ENCODE measurements at places on chromosomes 2 and 18. TPM values are rescaled to one million over a fixed set of nuclear protein-coding genes. Genes with fewer than 3 reads are reported as not detected.

DNA sequence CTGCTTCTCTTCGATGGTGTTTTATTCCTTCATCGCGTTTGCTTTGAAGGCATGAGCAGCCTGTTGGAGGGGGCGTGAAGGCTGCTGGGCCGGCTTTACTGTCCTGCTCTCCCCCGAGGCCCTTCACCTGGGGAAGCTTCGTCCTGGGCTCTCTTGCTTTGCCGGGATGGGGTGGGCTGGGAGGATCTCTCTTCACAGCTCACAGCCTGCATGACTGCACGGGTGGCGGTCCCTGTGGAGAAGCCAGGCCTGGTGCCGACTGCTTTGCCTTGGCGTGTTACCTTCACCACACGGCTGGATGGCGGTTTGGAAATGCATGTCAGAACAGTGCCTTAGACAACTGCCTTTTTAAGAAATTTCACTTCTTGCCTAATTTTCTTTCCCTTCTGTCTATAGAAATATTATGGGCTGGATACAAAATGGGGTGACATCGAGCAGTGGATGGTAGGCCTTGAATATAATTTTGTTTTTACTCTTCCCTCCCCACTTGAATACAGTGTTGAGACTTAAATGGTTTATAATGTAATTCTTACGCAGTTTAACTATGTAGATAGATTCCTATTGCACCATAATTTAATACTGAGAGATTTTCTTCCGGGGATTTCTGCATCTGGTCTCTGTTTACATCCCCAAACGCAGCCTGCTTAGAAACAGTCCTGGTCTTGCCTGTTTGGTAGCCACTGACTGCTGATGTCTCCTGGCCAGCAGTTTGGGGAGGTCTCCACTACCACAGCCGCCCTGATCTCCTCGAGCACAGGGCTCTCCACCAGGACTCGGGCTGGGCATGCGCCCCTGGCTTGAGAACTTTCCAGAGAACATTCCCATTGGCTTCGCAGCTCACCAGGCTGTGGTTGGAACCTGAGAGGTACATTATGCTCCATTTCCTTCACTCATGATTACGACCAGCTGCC is 81.0 kb upstream of the RBM44 start:
- DNase-seq, result no peak

DNA sequence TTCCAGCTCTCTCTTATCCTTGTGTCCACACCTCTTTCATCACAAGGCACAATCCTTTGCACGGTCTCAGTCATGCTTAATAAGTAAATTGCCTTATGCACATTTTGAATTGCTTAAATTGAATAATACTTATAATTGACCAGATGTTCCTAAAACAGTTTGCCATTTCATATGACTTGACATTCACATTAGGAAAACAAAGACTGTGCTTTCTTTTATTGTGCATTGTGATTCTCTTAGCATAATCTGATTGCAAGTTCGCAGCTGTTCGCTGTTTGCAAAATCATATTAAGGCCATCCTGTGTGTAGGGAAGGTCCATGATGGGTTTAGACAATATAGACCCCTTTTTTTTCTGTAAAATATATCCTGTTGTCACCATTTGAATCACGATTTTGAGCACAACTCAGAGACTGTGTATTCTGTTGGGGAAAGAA is 75.6 kb downstream of the RNF144A start:
- DNase-seq, result no peak

- DNase-seq, result peak; percentile 92
These were observed at the start of gene ACTR1B for GRCh38 chr2:97663962-97664635. TSS of gene ACTR1B (minus strand) at chr2:97664044. CDS start at chr2:97663890, 154 bp downstream.

DNA sequence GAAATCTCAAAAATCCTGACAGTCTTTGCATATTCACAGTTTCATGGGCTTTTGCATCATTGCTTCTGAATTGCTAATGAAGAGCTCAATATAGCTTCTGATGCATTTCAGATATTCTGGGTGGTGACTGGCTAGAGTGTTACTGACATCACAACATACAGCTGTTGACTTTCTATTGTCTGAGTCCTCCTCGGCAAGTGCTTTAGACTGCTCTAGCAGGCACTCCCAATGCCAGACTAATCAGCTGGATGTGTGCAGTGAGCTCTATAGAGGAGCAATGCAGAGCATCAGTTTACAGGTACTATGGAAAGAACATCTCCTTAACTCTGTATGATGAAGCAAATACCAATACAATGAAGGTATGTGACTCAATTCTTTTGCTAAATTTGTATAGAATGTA is 54.9 kb downstream of the R3HDM1 start:
- DNase-seq, result no peak

- DNase-seq, result no peak
These were observed 15.6 kb downstream of the ATOH8 start for GRCh38 chr2:85769236-85769982.

GRCh38 chr2:128373451-128374000 is 54.9 kb upstream of the HS6ST1 start:
- no peak for DNase-seq

- no peak for DNase-seq
These were observed 187.7 kb downstream of the IRS1 start for GRCh38 chr2:226611944-226612318.

GRCh38 chr2:150449856-150450255 is 37.6 kb downstream of the RND3 start:
- no peak for DNase-seq

GRCh38 chr18:48898521-48898920 is 52.2 kb downstream of the SMAD7 start:
- no peak for DNase-seq

DNA sequence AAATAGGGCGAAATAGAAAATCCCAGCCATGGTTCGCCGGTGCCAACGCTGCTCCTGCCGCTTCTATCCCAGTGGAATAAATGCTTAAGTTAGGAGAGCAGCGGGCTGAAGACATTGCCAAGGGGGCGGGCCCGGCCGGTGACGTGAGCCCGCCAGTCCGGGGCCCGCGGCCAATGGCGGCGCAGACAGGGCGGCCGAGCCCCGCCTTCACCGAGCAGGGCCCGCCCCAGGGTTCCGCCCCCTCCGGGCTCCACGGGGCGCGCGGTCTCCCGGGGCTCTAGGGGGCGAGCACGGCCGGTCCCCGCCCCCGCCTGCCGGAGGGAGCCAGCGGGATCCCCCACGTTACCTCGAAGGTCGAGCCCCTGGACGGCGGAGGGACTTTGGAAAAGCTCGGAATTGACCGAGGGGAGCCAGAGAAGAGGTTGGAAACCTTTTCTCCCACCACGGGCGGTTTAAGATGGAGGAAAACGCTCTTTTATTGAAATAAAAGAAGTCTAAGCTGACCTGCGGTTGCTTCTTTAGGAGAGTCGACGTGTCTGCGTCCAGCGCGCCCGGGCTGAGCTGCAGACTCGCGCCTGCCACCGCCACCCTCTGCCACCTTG is at the start of gene EPHA4:
TSS of gene EPHA4 (minus strand) at position 86 of the 602 bp plus-strand sequence. CDS start at position 30, 56 bp downstream.
- DNase-seq, result no peak

- DNase-seq, result no peak
These were observed 5.7 kb upstream of the WDSUB1 start for GRCh38 chr2:159292157-159292556.

- no peak for DNase-seq
These were observed 134.3 kb downstream of the MEP1B start for GRCh38 chr18:32324181-32324580.

GRCh38 chr2:208363485-208363884 is 43.1 kb upstream of the PTH2R start:
- DNase-seq, result peak; percentile 23

GRCh38 chr2:21123473-21124393 is at the start of gene TDRD15:
TSS of gene TDRD15 (plus strand) at chr2:21123968. CDS start at chr2:21137468, 13,500 bp downstream.
- DNase-seq, result no peak

GRCh38 chr2:869357-869871 is 81.2 kb upstream of the SNTG2 start:
- no peak for DNase-seq

DNA sequence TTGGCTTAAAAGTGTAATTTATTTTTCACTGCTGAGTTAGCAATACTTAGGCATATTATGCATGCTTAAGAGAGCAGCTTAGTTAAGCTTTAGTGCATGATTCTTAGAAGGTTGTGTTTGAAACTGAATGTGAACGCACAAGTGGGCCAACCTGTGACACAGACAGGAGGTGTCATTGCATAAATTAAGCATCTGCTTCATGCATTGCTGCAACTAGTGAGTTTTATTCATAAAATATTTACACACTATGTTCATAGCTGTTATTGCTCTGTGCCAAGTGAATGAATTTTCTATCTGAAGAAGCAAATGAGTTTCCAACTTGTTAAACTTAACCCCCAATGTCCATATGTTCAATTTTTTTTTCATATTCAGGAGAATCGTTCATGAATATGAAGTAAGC is 806.4 kb downstream of the GALR1 start:
- no peak for DNase-seq

Gene CRYGC
- not detected for total RNA-seq

Gene PTPRN
- not detected for total RNA-seq

Gene COL4A4
- total RNA-seq, result 3.4 TPM

Gene AOX1
- total RNA-seq, result 0.80 TPM

Gene PRSS56
- total RNA-seq, result not detected

Gene NT5DC4
- 0.85 TPM for total RNA-seq

All from GM12878 (cell line).